Ascending aorta (tissue), 2 donors: ENCODE measurements at places on chromosomes 7 and 10.

GRCh38 chr10:78038105-78038504 lies 4.4 kb downstream of the RPS24 start:
- H3K36me3 ChIP-seq = peaks cover 76% of the 10 kb centered on the region
- no peak overlapping the region for H3K4me3 ChIP-seq
- peaks cover 3% of the 10 kb centered on the region for H3K4me1 ChIP-seq
- no peaks in the 10 kb centered on the region for H3K27me3 ChIP-seq

GRCh38 chr7:67518580-67518979 lies 521.9 kb downstream of the TYW1 start:
- no peaks in the 10 kb centered on the region for H3K27me3 ChIP-seq
- no peak overlapping the region for H3K4me3 ChIP-seq
- no peak overlapping the region for H3K27ac ChIP-seq

DNA sequence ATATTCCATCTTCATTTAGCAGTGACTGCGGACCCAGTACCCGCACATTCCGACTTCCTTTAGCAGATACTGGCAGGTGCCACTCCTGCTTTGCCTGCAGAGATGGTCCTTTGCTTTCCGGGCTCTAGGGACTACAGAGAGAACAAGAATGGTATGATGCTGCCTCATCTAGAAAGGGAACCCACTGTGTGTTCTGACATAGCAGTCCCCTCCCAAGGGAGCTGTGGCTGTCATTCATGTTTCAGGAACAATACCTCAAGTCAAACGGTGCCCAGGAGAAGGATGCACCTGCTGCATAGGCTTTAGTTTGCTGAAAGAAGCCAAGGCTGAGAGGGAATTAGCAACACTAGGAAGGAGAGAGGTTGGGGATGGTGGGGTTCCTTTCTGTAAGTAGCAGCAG lies 15.9 kb upstream of the TMEM72 start:
- H3K36me3 ChIP-seq = no peaks in the 10 kb centered on the region
- no peaks in the 10 kb centered on the region for H3K27me3 ChIP-seq
- DNase-seq = no peak
- H3K27ac ChIP-seq = no peak overlapping the region
- H3K4me1 ChIP-seq = no peaks in the 10 kb centered on the region

DNA sequence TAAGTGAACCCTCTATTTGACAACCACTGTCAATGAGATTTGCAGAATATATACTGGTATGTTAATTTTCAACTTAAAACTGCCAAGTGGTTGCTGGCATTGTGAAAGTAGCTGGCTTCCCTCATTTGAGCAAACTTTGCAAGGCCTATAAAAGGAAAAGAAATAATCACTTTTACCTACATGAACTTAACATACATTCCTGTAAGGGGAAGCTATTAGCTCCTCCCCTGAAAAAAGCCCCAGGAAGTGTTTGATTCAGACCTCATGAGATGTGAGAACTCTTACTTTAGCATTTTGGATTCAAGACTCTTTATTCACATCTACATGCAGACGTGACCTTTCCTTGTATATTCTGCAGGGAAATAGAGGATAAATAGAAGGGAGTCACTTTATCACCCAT lies 175.6 kb downstream of the OTUD1 start:
- DNase-seq = no peak
- H3K4me3 ChIP-seq = no peak overlapping the region
- no peaks in the 10 kb centered on the region for H3K4me1 ChIP-seq

DNA sequence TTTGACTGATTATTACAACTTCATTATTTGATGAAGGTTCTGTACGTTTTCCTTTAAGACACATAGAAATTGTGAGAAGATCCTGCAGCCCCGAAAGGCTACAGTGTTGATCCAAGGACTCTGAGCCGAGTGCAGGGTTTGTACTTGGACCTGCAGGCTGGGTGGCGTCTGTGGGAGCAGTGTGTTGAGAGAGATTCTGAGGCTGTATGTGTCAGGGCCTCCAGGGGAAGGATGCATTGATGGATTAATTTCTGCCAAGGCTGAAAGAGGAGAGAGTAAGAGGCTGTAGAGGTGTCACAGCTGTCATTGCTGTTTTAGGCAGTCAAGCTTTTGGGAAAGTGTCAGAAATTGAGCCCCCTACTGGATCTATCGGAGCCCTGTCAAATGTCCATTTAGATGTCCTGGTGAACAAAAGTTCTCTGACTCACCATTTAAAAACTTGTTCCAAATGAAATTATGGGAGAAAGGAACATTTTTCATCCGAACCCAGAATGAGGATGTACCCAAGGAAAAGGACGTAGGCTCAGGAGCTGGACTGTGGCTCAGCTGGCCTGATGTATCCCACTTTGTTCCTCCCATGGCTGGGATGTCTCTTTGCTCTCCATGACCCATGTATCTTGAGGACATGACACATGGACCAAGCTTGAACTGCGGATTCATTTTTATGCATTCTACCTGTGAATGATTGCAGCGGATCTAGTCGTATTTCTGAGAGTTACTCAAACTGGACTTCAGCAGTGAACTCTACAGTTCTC lies 102.2 kb downstream of the TCF7L2 start:
- no peak for DNase-seq
- no peaks in the 10 kb centered on the region for H3K27me3 ChIP-seq
- no peak overlapping the region for H3K4me3 ChIP-seq
- peaks cover 85% of the 10 kb centered on the region for H3K4me1 ChIP-seq

GRCh38 chr7:53218730-53219504 lies 183.5 kb downstream of the POM121L12 start:
- no peaks in the 10 kb centered on the region for H3K4me1 ChIP-seq
- H3K27ac ChIP-seq = no peak overlapping the region
- DNase-seq = no peak
